CD8-positive, alpha-beta memory T cell (primary cell): ENCODE measurements at places on chromosomes 12 and 14.

DNA sequence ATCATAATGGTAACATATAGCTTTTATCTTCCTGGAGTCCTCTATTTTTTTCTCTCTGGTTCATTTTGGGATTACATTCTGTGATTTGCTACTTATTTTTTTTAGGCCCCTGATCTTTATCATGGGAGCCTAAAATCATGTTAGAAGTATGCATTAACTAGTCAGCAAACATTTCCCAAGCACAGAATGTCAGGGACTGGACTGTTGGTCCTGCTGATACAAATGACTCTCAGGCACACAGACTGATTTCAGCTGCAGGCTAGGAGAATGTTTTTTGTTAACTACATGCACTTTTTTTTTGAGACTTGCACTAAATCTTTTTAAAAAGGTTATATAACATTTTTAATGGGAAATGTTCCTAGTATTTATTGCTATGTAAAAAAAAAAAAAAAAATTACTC lies 131.1 kb downstream of the ACSS3 start:
- no peaks in the 10 kb centered on the region for H3K36me3 ChIP-seq
- H3K27me3 ChIP-seq = no peaks in the 10 kb centered on the region
- no peaks in the 10 kb centered on the region for H3K4me1 ChIP-seq
- no peak overlapping the region for H3K4me3 ChIP-seq
- no peak for DNase-seq

DNA sequence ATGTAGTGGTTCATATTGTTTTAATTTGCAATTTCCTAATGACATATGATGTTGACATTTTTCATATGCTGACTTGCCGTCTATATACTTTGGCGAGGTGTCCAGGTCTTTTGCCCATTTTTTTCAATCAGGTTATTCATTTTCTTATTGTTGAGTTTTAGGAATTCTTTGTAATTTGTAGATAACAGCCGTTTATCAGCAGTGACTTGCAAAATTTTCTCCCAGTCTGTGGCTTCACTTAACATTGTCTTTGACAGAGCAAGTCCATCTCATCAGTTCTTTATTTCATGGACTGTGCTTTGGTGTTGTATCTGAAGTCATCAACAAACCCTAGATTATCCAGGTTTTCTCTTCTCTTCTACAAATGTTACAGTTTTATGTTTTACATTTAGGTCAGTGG lies 12.6 kb upstream of the KLHDC2 start:
- H3K27me3 ChIP-seq = no peaks in the 10 kb centered on the region
- H3K4me1 ChIP-seq = no peaks in the 10 kb centered on the region
- no peak overlapping the region for H3K4me3 ChIP-seq
- H3K36me3 ChIP-seq = no peaks in the 10 kb centered on the region
- H3K27ac ChIP-seq = no peak overlapping the region

DNA sequence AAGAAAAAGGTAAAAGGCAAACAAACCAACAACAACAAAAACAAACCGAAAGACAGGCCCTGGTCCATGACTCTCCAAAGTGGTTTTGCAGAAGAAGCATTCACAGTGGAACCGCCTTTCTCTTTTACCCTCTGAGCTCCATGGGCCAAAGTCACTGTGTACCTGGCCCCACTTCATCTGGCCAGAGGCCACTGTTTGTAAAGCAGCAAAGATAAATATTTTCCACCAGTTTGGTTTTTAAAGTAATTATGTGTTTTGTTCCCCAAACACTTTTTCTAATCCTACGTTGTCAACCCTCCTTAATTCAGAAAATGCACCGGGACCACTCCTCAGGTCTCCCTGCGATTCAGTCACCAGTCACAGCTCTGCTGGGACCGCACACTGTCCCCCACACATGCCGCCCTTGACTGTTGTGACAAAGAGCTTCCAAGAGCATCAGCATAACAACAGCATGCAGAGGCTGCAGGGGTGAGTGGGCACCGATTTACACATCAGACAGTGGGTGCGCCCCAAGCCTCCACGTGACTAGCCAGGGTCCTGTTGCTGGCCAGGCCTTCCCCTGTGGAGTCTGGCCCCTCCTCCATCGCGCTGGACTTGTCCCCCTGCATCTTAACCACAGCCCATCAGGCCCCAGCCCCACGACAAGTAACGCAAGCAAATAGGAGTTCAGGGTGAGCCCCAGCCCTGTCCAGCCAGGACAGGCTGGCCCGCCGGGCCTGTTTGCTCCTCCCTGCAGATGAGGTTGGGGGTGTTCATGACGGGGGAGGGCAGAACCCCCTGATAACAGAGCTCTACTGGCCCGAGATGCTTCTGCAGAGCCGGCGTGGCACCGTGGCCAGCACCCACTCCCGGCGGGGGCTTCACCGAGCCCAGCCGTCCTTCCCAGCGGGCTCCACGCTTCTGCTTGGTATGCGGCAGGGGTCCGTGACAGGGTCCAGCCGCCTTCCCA lies 65.2 kb upstream of the DIO3 start:
- H3K27ac ChIP-seq = no peak overlapping the region
- DNase-seq = no peak
- no peaks in the 10 kb centered on the region for H3K27me3 ChIP-seq
- no peaks in the 10 kb centered on the region for H3K36me3 ChIP-seq

DNA sequence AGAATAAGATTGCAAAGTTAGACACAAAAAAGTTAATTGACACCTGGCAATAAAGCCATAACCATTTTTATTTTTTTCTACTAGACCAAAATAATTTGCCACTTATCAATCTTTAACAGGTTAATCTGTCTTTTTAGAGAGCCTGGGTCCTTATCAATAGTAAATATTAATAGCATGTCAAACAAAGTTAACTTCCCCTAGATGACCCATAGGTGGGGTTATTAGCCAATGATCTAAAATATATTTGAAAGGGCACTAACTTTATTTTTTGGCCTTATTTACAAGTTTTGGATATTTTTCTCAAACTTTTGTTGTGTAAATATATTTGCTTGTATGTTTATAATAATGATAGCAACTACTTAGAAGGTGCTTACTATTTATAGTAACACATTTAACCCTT lies 3.9 kb downstream of the ANKRD33 start:
- no peak overlapping the region for H3K27ac ChIP-seq
- H3K4me1 ChIP-seq = no peaks in the 10 kb centered on the region
- DNase-seq = no peak
- H3K4me3 ChIP-seq = no peak overlapping the region
- H3K36me3 ChIP-seq = no peaks in the 10 kb centered on the region
- no peaks in the 10 kb centered on the region for H3K27me3 ChIP-seq

DNA sequence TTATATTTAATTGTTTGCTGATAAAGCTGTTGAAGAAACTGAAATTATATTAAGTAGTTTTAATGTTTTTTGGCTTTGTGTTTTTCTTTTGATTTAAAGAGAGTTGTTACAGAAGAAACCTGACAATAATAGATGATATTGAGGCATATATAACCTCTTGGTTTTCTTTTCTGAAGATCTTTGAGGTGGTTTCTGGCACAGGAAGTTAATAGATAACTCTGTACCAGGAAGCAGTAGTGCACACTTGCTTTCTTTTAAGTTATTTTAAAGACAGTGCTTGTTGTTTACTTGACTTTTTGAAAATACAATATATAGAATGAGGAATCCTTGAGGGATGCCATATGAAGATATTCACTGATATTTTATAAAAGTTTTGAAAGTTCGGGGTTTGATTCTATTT lies 209.0 kb upstream of the FBXO33 start:
- no peaks in the 10 kb centered on the region for H3K36me3 ChIP-seq
- H3K27ac ChIP-seq = no peak overlapping the region
- H3K4me3 ChIP-seq = peak overlapping the region; percentile 21
- H3K27me3 ChIP-seq = no peaks in the 10 kb centered on the region
- peaks cover 25% of the 10 kb centered on the region for H3K4me1 ChIP-seq
- peak; percentile 25 for DNase-seq

DNA sequence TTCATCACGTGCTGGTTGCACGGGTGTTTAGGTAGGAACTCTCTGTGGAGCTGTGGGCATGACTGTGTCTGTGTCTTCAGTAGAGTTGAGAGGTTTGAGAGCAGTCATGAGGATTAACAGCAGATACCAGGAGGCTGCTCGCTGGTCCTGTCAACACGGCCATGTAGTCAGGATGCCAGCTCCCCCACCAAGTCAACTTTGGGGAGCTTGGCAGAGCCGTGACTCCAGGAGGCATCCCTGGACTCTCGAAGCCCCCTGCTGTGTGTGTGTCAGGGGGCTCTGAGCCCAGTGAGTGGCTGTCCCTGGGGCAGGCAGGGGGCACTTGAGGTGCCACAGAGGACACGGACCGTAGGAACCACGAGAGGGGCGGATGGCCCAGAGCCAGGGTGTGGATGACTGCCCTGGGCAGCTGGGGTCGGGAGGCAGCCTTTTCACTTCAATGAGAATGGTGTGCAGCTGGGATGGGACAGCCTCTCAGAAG lies 7.2 kb upstream of the GPR132 start:
- no peak overlapping the region for H3K4me3 ChIP-seq
- DNase-seq = no peak
- H3K4me1 ChIP-seq = peaks cover 53% of the 10 kb centered on the region
- H3K27ac ChIP-seq = no peak overlapping the region

GRCh38 chr14:75153295-75153694 lies 23.1 kb downstream of the TMED10 start:
- peaks cover 11% of the 10 kb centered on the region for H3K36me3 ChIP-seq
- no peak overlapping the region for H3K4me3 ChIP-seq
- no peaks in the 10 kb centered on the region for H3K27me3 ChIP-seq

DNA sequence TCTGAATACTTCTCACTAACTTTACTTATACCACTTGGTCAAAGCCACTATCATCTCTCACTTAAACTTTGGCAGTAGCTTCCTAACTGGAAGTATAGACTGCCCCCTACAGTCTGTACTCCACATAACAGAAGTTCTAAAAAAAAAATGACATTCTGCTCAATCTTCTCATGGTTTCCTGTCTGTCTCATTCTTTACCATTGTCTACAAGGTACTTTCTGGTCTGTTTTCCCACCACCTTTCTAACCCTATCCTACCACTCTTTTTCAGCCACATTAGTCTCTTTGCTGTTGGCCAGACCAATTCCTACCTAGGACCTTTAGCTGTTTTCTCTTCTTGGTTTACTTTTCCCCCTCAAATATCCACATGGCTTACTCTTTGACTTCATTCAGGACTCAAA lies 14.7 kb downstream of the CPSF6 start:
- peaks cover 14% of the 10 kb centered on the region for H3K4me1 ChIP-seq
- no peak overlapping the region for H3K27ac ChIP-seq
- H3K4me3 ChIP-seq = no peak overlapping the region
- DNase-seq = no peak
- no peaks in the 10 kb centered on the region for H3K27me3 ChIP-seq

DNA sequence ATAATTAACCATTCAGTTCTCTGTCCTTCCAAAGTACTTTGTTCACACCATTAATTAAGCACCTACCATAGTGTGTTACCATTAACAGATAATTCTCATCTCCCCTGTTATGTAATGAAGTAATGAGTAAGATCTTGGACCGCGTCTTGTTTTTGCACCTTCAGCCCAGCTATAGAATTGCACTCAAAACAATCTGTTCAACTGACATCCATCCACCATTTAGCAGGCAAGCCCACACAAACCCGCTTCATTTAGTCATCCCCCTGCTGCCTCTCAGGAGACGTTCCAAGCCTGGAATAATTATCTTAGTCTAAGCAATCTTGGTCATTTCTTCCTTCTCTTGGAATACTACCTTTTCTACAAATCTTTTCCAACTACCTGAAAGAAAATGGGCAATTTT lies 74.4 kb downstream of the DUSP16 start:
- peaks cover 10% of the 10 kb centered on the region for H3K4me1 ChIP-seq
- H3K27me3 ChIP-seq = no peaks in the 10 kb centered on the region
- H3K4me3 ChIP-seq = no peak overlapping the region

- H3K4me1 ChIP-seq = no peaks in the 10 kb centered on the region
- H3K27me3 ChIP-seq = no peaks in the 10 kb centered on the region
- DNase-seq = no peak
- H3K4me3 ChIP-seq = no peak overlapping the region
Measured at GRCh38 chr12:104630230-104630670, 173.5 kb downstream of the CHST11 start.

GRCh38 chr12:20000229-20000849 lies 368.0 kb upstream of the PDE3A start:
- no peaks in the 10 kb centered on the region for H3K36me3 ChIP-seq
- no peaks in the 10 kb centered on the region for H3K4me1 ChIP-seq
- no peak overlapping the region for H3K4me3 ChIP-seq
- no peaks in the 10 kb centered on the region for H3K27me3 ChIP-seq
- DNase-seq = no peak

DNA sequence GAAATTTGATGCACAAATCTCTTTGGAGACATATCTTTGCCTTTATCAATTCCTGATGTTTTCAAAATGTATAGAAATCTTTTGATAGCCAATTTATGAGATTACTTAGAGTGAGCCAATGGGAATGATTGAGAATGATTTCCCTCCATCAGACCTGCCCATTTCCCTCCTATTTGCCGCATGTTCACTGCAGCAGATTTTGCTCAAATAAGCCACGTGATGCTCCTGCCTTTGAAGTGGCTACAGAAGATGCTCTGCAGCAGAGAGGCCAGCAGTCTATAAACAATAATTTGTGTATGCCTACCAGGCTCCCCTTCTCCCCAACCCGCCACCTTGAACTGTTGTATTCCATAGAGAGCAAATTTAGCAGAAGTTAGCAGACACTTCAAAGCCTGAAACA lies 21.9 kb downstream of the WIF1 start:
- DNase-seq = no peak
- H3K4me3 ChIP-seq = no peak overlapping the region
- no peaks in the 10 kb centered on the region for H3K4me1 ChIP-seq
- no peaks in the 10 kb centered on the region for H3K27me3 ChIP-seq

DNA sequence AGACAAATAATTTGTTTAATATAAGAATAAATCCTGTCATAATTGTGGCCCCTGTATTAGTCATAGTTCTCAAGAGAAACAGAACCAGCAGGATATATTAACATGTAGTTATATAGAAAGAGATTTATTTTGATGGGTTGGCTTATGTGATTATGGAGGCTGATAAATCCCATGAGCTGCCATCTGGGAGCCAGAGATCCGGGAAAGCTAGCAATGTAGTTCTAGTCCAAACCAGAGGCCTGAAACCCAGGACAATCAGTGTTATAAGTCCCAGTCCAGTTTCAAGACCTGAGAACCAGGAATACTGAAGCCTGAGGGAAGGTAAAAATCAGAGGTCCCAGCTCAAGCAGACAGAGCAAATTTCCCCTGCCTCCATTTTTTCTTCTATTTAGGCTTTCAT lies 435.8 kb downstream of the RPL10L start:
- no peak overlapping the region for H3K4me3 ChIP-seq
- no peaks in the 10 kb centered on the region for H3K4me1 ChIP-seq
- H3K36me3 ChIP-seq = no peaks in the 10 kb centered on the region
- H3K27me3 ChIP-seq = no peaks in the 10 kb centered on the region
- DNase-seq = no peak
- H3K27ac ChIP-seq = no peak overlapping the region

GRCh38 chr12:25792031-25792430 lies 166.5 kb upstream of the RASSF8 start:
- no peak for DNase-seq
- H3K4me3 ChIP-seq = no peak overlapping the region
- H3K36me3 ChIP-seq = no peaks in the 10 kb centered on the region
- H3K27ac ChIP-seq = no peak overlapping the region
- H3K27me3 ChIP-seq = no peaks in the 10 kb centered on the region
- no peaks in the 10 kb centered on the region for H3K4me1 ChIP-seq
